ENCODE measurements at places on chromosomes 2 and 18.

GRCh38 chr18:77108821-77109647, 23.5 kb downstream of the MBP start:
- DNase-seq = no peak

DNA sequence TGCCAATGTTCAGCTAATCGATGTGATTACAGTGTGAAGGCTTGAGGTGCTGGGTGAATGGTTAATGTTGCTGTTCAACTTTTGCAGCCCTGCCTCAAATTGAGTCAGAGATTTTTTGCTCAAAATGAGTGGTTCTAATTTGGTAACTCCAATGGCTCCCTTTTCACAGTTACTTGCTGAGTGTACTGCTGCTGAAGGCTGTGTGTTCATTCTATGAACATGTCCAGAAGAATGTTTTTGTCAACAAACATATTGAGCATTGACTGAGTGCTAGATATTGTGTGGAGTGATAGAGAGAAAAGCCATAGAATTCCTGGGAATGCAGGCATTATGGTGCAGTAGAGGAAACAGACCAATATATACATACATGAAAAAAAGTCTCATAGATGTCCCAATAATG, 39.0 kb upstream of the TCF4 start:
- no peak for DNase-seq

GRCh38 chr2:158659483-158659882, 135.6 kb upstream of the DAPL1 start:
- no peak for DNase-seq

DNA sequence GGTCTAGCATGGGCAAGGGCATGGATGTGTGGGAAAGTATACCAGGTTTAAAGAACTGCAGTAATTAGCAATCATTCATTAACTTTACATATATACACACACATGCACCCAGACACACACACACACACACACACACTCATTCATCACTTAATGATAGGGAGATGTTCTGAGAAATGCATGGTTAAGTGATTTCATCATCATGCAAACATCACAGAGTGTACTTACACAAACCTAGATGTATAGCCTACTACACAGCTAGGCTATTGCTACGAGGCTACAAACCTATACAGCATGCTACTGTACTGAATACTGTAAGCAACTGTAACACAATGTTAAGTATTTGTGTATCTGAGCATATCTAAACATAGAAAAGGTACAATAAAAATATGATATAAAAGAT, 83.6 kb downstream of the COLEC12 start:
- DNase-seq = no peak

DNA sequence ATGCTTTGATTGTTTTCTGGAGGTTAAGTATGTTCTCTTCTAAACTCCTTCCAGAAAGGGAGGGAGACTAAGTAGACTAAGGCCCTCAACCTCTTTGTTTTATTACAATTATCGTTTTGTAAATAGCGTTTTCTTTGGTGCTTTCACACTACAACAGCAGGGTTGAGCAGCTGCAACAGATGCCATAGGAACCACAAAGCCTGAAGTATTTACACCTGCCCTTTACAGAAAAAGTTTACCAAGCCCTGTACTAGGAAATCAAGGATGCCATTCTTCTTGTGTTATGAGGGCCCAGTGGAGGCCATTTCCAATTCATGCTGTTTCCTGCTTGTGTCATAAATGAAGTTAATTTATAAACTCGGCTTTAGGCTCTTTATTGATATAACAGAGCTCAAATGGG, 914.8 kb downstream of the DCDC2C start:
- no peak for DNase-seq

- DNase-seq = no peak
These were observed 149.2 kb downstream of the PLEKHA3 start for GRCh38 chr2:178629463-178629862.

DNA sequence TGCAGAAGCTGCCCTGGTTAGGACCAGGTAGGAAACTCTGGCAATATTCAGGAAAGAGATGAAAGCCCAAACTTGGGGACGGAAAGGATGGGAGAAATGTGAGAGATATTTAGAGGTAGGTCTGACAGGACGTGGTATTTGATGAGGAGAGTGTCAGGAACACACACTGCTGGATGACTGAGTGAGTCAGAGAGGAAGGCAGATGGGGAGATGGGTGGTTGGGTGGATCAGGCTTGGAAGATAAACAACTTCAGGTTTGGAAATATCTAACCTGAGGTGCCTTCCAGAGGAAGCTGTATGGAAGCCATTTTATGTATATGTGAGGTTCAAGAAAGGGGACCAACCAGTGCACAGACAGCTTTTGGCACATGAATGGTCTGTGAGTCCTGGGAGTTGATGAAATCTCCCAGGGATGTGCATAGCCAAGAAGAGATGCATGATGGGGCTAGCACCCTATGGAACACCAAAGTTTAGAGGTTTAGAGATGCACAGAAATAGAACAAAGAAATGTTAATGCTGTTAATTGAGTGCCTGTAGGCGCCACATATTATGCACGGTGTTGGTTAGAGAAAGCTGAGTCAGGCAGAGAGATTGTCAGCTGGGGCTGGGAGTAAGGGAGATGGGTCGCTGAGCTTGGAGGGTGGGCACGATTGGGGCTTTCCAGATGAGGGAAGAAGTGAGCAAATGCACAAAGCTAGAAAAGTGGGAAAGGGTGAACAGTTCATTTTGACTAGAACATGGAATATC, 101.0 kb downstream of the VIT start:
- DNase-seq = no peak

- DNase-seq = no peak
These were observed 47.8 kb downstream of the DYM start for GRCh38 chr18:49412679-49413078.

DNA sequence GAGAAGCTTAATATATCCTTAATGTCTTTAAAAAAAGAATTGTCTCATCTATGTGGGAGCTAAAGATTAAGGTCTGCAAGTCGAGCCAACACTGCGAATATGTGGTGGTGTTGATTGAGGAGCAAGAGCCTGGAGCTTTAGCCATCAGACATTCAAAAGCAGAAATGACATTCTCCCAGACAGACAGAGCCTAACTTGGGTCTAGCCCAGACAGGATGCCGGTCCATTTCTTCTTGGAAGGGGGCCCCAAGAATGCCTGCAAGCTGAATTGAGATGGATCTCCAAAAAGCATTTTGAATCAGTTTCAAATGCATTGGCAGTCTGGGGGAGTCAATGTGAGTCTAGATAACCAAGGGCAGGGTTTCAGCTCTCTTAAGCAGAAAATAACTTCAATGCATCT, 30.1 kb upstream of the EML4 start:
- no peak for DNase-seq

DNA sequence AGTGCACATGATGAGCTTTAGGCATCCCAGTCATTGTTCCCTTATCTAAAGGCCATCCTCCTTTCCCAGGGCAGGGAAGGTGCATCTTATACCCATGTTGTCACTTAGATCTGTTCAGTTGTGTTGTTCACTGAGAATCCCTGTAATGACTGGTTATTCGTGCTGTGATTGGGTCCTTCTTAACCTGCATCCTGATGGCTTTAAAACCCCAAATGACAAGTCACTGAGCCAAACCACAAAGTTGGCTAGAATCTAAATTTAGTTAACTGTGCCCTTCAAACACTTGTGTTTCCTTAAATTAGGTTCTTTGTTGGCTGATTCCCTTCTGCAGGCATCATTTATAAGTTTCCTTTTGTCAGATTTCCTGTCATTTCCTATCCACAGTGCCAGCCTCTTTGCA, 58.5 kb upstream of the SLC16A14 start:
- no peak for DNase-seq

DNA sequence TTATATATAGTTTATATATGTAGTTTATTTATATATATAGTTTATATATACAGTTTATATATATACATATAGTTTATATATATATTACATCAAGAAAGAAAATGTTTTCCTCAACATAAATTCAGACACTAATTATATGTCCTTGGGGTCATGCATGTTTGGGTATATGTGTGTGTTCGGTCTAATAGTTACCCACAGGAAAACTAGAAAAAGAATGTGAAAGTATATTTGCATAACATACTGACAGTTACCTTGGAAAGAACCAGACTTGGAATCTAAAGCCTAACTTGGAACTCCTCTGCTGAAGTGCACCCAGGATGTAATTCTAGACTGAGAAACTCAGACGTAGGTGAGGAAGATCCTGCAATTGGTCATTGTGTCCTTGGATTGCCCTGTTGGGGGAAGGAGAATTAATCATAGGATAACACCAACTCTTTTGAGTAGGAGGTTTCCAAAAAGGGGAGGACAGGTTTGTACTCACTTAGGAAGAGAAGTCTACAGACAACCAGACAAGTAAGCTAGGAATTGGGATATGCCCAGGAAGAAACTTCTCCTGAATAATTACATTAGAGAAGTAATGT, 8.9 kb upstream of the SLC25A12 start:
- no peak for DNase-seq

DNA sequence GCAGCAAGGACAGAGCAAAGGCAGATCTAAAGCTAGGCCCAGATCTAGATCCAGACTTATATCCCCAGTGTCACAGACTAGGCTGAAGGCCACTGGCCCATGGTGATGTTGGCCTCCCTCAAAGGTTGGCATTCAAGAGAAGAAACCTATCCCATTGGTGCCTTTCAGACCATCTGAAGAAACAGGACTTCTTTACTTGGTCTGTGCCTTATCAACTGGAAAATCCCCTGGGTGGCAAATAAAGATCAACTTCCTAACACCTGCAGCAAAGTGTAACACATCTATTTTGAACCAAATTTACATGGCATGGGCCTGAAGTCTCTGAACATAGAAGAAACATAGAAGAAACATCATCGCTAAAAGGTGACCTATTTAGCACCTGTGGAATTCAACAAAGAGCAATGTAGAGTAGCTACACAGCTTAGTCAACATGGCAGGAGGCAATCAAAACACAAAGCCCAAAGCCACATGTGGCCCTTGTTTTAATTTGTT, 35.8 kb downstream of the METTL4 start:
- no peak for DNase-seq

DNA sequence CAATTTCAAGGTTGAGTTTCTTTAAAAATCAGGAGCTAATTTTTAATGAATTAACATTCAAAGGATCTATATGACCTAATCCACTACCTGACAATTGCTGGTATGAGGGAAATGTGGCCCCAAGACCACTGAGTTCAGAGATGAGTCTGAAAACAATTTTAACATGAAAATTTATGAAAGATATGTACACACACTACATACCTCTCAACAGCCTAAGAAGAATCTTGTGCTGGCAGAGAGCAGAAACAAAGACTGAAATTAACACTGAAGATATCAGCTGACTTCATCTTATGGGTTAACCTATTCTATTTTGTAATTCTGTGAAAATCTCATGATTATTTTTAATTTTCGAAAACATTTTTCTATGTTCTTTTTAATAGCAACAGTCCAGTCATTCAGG, 1.7 kb downstream of the FAP start:
- DNase-seq = no peak

DNA sequence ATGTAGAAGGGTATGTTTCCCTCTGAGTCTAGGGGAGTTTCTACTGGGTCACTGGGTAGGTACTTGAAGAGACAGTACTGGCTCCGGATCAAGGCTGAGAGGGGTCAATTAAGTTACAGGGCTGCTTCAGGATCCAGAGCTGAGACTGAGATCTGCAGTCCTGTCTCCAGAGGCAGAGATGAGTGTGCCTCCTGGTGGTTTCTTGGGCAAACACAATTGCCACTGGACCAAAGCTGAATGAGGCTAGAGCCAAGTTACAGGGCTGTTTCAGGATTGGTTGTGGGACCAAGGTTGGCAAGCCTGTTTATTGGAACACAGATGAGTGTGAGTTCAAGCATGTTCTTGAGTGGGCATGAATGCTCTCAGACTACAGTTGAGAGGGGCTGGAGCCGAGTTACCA, 157.9 kb downstream of the ADCYAP1 start:
- DNase-seq = no peak

DNA sequence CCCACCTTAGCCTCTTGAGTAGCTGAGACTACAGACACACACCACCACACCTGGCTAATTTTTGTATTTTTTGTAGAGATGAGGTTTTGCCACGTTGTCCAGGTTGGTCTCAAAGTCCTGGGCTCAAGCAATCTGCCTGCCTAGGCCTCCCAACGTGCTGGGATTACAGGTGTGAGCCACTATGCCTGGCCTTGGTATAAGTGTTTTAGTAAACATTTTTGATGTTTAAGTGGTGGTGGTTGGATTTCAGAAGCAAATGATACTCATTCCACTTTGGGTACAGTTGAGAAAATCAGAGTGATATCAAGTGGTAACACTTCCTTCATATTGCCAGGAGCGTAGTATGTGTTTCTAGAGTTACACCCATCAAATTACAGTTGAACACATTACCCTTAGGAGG, 25.4 kb downstream of the ACADL start:
- DNase-seq = no peak

DNA sequence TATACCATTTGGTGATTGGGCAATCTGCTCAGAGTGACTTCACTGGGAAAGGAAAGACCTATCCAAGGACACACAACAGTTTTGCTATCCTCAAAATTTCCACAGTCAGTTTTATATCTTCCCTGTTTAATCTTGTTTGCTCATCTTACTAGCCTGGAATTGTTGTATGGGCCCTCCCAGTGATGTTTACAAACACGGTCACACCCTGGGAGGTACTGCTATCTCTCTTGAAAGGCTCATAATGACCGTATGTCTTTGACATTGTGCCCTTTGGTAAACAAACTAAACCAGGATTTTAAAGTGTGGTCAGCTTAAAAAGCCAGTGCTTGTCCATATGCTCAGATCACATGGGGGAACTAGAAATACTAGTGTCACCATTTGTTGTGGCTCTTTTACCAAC, 277.0 kb downstream of the CDH2 start:
- no peak for DNase-seq

Data from glutamatergic neuron (in vitro differentiated cells).